Foreskin keratinocyte (primary cell): ENCODE measurements at places on chromosomes 4 and X. TPM values are rescaled to one million over a fixed set of nuclear protein-coding genes. Genes with fewer than 3 reads are reported as not detected.
A peak's percentile ranks its signal among the peaks of the same experiment; 100 is the strongest.

VCX2 gene
- total RNA-seq, result not detected in 2 replicates

- no peak for DNase-seq
Measured at GRCh38 chr4:169100670-169101101, 90.6 kb upstream of the CBR4 start.

GRCh38 chr4:85784348-85784747, 309.4 kb downstream of the ARHGAP24 start:
- no peak for DNase-seq

ELK1 gene
- 20.4 and 21.9 TPM in 2 replicates for total RNA-seq

SSR4 gene
- total RNA-seq, result 242 and 269 TPM in 2 replicates

DNA sequence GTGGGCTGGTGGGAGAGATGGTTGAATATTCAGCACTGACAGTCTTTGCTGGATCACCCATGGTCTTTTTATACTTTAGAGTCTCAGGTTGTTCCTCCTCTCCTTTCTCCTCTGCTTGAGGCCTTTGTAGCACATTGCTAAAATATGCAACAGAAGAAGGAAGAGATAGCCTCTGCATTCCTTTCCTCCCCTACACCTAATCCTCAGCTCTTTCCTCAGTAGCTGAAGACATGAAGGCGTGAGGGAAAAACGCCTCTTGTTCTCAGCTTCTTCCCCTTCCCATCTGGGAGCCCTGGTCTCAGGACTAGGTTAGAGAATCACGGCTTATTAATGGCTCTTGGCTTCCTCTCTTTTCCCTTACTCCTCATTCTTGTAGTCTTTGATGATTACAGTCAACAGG, 76.8 kb downstream of the RNF150 start:
- DNase-seq, result no peak

PDE5A gene
- total RNA-seq, result 5.4 and 7.9 TPM in 2 replicates

DNA sequence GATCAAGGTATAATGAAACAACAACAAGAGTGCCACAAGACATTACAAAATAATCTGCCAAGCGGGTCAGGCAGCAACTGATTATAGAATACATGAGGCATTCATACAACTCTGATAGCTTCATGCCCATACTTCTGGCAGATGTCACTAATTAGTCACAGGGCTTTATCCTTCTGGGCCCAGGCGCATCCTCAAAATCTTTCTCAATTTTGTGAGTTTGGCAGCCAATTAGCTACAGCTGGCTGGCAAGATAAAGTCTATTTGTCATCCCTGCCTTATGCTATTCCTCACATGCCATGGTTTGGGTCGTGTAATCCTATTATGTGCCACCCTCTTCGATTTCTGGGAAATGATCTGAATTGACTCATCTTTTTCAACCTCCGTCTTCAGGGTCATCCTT, 254.3 kb downstream of the PACRGL start:
- DNase-seq, result no peak

- no peak for DNase-seq
Measured at GRCh38 chr4:78809928-78810835, 34.0 kb downstream of the BMP2K start.

GRCh38 chr4:105822061-105822460, 73.2 kb upstream of the NPNT start:
- DNase-seq, result no peak

DNA sequence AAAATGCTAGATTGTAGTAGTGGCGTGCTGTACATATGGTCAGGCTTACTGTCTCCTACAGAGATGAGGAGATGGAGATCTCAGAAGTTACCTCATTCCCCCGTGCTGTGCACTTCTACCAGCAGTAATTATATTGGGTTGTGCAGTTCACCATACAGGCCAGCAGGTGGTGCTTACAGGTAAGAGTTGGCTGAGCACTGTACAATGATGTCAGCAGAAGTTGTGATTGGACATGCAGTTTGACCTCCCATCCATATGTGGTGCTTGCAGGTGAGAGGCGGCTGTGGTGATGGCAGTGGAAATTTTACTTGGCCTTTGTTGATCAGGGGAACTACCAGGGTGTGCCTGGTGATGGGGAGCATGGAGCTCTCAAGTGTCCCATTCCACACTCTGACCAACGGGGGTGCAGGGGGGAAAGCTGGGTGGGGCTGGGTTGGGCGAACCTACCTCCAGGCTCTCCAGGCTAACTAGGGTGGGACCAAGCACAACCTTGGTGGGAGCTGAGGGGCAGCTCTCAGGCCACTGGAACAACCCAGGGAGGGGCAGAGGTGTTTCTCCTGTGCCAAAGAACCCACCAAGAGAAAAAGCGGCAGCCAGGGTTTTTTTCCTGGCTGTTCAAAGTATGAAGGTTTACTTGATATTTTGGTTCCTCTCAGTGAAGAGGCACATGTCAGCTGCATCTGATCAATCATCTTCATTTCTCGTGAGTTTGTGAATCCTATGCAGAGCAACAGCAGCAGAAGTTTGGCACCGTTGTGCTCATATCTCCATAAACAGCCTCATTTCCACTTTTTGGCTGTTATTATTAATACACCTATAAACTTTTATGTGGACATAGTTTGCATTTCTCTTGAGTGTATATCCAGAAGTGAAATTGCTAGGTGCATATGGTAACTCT, 73.8 kb upstream of the FREM3 start:
- peak; percentile 36 for DNase-seq
